ENCODE measurements at places on chromosomes 3 and 15. TPM values are rescaled to one million over a fixed set of nuclear protein-coding genes. Genes with fewer than 3 reads are reported as not detected.

The DAG1 gene
- total RNA-seq, result 48.3 TPM

The SAXO2 gene
- 1.8 TPM for total RNA-seq

The CLDN11 gene
- total RNA-seq, result 792 TPM

The CPOX gene
- 24.6 TPM for total RNA-seq

The CELSR3 gene
- 0.73 TPM for total RNA-seq

The SCN11A gene
- not detected for total RNA-seq

The GOLGA8K gene
- total RNA-seq, result not detected

The CACNA2D3 gene
- total RNA-seq, result not detected

The AGTR1 gene
- total RNA-seq, result 2.7 TPM

The UCN2 gene
- 0.20 TPM for total RNA-seq

The MINAR1 gene
- 0.73 TPM for total RNA-seq

The CDV3 gene
- 112 TPM for total RNA-seq

The NANOGP8 gene
- 0.73 TPM for total RNA-seq

Measured in subcutaneous preadipocyte (primary cell).